NCI-H1436 treated with DMSO at 0.1 percent for 48 hours (cell line): ENCODE measurements at places on chromosomes 3 and 15.

GRCh38 chr3:20422391-20422790 is 236.4 kb upstream of the SGO1 start:
- DNase-seq = no peak

- DNase-seq = no peak
These were observed 2.7 kb upstream of the LZTFL1 start for GRCh38 chr3:45844616-45845015.

GRCh38 chr3:110166791-110167190 is 829.4 kb upstream of the DPPA4 start:
- no peak for DNase-seq

DNA sequence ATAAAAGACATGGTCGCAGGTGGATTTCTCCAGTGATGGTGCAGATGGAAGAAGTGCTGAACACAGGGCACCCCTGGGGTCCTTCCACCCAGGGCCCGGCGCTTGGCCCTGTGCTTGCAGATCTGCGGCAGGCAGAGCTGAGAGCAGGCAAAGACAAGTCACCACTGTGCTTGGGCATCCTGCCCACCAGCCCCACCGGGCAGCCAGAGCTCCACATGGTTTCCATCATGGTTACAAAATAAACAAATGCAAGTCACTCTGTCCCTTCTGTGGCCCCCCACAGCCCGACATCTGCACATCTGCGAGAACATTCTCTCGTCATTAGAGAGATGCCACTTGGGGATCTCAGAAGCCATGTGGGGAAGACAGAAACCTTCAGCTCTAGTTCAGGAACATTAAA is 37.6 kb upstream of the SFMBT1 start:
- DNase-seq = no peak

GRCh38 chr3:56921573-56922453 is 120.1 kb upstream of the ARHGEF3 start:
- no peak for DNase-seq

DNA sequence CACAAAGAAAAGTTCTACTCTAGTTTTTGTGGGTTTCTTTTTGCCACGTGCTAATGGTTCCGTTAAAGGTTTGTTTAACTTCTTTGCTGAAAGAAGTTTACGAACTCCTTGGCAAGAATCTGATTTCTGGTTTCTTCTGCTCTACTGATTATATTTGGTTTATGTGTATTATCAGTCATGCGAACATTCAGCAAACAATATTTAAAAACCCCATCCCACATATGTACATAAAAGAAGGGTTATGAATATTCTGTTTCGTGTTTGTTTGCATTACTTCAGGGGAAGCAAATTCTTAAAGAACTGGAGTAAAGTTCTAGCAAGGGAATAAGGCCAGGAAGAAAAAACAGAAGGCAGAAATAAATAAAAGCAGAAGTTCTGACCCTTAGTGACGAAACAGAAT is 9.8 kb downstream of the LARS2 start:
- DNase-seq = no peak

DNA sequence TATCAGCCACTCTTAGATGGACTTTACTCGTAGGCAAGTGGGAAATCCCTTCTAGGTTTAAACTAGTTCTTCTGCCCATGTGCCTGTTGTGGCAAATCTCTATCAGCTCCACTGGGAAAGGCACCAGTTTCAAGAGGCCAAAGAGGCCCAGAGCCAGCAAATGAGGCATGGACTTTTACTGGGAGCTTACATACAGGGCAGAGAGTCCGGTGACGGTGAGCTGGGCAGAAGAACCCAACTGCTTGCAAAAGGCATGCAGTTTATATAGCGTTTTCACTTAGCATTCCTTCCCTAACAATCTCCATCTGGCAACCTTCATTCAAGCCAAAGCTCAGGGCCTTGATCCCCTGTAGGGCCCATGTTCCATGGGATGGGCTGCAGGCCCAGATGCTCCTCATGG is 93.0 kb upstream of the C3orf80 start:
- no peak for DNase-seq

- DNase-seq = no peak
These were observed 300.6 kb downstream of the TLE3 start for GRCh38 chr15:69797051-69797595.

- no peak for DNase-seq
These were observed 219.8 kb downstream of the SQOR start for GRCh38 chr15:45854455-45855202.

GRCh38 chr15:58043192-58043903 is 22.2 kb downstream of the ALDH1A2 start:
- DNase-seq = no peak

DNA sequence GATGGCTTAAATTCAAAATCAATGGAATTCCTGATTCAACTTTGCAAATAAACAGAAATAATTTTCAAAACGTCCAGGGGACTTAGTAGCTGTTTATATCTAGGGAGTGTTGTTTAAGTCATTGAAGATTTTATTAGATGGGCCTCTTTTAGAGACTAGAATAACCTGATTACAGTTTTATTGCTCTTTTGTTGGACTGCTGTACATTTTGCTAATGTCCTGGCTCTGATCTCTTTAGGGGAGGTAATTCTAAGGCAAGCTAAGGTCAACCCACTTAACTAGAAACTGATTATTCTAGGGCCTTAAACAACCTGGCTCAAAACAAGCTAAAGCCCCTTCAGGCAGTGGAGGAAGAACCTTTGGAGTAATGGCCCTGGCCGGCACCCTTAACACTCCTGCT is 62.0 kb upstream of the MYZAP start:
- DNase-seq = no peak

DNA sequence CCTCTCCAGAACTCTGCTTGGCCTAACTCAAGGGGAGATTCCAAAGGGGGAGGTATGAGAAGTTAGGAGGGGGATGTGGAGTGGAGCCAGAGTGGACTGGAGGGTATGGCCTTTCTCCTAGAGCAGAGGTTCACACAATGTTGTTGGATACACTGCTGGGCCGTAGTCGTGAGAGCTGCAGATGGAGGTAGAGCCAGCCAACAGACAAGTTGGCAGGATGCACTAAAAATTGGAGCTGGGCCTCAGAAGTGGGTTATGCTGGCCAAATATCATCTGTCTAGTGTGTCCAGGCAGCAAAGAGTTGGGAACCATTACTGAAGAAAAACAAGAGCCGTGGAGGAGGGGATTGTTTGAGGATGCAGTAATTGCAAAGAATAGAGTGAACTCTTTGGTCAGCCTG is 27.7 kb upstream of the LRRFIP2 start:
- DNase-seq = no peak

DNA sequence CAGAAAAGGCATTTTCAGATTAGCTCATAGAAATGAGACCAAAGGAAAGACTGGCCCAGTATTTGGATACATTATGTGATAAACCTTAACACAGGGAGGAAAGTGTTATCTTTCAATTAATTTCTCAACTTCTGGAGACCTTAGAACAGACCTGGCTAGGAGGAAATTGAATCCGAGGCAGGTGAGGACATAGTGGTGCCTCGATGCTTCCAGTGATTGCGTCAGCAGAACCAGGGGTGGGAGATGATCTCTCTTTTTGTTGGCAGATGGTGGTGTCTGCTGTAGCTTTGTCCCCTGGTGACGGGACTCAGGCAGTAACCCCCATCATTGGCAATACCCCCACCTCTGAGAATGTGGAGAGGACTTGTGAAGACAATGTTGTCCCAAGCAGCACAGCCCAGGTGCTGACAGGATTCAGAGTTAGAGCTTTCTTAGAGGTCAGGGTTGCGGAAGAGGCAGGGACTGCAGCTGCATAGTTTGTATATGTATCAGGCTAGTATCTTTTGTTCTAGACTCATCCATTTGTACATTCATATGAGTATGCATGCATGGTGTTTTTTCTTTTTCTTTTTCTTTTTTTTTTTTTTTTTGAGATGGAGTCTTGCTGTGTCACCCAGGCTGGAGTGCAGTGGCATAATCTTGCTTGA is 27.9 kb upstream of the MUC20 start:
- no peak for DNase-seq

DNA sequence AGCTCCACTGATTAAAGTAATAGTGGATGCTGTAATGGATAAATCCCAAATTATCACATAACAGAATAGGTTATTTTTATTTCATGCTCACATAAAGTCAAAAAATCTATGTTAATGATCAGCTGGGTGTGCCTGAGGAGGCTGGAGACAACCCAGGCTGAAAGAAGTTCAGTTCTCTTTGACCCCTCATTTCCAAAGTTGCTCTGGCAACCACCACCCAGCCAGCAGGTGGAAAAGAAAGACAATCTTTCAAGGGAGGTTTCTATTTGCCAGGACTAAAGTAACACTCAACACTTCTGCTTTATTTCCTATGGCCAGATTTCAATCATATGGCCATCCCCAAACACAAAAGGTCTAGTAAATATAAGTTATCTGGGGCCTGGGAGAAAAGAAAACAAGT is 48.8 kb upstream of the ANKRD28 start:
- DNase-seq = no peak

DNA sequence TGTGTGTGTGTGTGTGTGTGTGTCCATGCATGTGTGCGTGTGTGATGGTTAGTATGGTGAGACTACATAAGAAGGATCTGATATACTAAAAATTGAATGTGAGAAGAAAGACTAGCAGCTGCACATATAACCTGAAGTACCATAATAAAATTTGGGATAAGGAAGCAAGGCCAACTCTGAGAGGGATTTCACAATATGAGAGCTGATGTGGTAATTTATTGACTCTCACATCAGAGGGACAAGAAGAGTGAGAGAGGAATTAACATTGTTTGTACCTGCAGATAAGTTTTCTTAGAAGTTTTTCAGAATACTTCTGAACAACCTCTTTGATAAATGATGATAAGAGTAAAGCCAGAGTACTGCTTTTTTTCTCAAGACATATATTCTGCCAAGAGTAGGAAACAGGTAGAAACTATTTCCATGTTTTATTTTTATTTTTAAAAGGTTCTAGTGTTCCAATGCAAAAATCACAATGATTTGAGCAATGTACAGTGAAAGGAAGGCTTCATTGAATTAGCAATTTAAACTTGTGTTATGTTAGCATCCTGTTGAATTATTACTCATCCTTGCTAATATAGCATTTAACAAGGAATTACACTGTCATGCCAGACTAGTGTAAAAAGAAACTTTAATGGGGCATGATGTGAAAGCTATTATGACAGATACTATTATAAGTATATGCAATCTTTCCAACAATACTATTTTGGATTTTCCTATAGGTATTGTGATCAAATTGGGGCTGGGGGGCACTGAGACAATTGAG is 415.5 kb upstream of the ARPP21 start:
- no peak for DNase-seq

DNA sequence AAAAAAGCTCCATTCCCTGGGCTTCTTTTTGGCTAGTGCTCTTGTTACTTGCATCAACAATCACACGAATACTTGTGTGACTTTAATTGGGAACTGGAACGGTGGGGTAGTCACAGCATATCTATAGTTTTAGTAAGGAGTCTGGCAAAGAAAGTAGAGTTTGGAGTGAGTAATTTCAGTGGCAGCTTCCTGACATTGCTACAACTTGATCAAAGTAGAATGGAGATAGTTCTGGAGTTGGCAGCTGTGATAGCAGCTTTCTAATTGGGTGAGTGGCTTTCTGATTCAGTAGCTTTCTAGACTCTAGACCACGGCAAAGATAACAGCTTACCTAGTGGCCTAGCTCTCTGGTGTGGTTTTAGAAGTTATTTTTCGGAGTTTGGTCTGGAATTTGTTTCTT is 475.0 kb downstream of the TUSC7 start:
- no peak for DNase-seq

- no peak for DNase-seq
These were observed 607.1 kb upstream of the BCHE start for GRCh38 chr3:166444336-166444735.

- DNase-seq = no peak
These were observed 33.9 kb upstream of the MRPS22 start for GRCh38 chr3:139309880-139310279.

DNA sequence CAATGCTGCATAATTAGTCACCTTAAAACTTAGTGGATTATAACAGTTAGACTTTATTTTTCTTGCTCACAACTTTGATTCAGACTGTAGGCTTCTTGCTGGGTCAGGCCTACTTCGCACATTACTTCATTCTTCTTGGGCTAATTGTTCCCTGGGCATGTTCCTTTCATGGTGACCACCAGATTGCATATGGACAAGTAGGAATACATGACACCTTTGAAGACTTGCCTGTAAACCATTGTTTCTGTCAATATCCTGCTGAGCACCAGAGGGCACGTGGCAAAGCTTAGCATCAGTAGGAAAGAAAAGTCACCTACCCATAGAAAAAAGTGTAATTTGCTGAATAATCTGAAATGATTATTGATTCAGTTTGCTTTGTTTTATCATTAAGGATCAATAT is 54.3 kb upstream of the ROBO1 start:
- no peak for DNase-seq

DNA sequence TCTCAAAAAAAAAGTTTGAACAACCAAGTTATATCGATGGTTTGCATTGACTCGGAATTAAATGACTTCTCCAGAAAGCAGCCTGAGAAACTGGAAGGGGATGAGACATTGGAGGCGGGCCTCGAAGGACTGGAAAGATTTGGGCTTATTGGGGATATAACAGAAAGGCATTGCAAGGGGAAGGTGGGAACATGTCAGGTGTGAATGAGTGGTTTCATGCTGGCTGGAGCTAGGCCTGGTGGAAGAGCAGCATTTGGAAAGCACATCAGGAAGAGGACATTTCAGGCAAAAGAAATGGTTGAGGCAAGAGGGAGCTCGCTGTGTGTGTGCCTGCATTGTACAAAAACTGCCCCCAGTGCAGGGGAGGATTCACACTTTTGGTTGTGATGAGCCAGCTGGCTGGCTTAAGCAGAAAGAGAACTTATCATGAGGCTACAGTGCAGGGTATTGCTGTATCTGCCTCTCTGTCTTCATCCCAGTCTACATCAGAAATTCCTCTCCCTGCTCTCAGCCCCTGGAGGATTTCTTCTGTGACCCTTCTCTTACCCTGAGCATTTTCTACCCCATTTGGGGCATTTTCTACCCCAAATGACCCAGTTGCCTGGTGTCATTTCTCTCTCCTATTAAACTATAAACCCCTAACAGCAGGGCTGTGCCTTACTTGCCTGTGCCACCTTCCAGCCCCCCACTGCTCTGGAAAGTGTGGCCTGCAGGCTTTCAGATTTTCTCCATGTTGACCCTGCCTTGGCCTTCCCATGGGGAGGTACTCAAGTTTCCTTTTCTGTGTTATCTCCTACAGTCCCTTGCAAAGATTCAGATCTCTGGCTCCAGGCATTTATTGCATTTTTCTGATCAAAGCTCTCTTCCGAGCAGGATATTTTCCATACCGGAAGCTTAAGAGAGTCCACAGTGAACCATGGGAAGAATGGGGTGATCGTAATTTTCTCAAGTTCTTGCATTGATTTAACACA is 64.4 kb upstream of the FLNB start:
- DNase-seq = no peak

DNA sequence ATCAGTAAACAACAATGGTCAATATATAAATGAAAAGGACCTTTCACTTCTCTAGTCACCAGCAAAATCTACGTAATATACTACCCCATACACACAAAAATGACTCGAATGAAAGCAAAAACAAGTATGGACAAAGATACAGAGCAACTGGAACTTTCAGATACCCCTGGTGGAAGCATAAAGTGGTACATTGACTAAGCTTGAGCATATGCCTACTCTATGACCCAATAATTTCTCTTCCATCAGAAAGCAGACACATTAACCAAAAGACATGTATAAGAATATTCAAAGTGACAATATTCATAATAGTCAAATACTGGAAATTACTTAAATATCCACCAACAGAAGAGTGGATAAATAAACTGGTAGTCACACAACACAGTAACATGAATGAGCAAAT is 86.0 kb downstream of the EFL1 start:
- DNase-seq = no peak

GRCh38 chr3:153957421-153957820 is 163.8 kb upstream of the ARHGEF26 start:
- DNase-seq = no peak
